Activated CD4-positive, alpha-beta T cell treated with anti-CD3 and anti-CD28 coated beads, Interleukin-2, amount 50 U/mL, for 1 hour (primary cell): ENCODE measurements at places on chromosomes 12 and 14.

- DNase-seq, result no peak
Measured at GRCh38 chr12:117502233-117502632, 140.8 kb upstream of the NOS1 start.

GRCh38 chr14:31196839-31197492 lies 10.6 kb downstream of the HECTD1 start:
- DNase-seq, result no peak

DNA sequence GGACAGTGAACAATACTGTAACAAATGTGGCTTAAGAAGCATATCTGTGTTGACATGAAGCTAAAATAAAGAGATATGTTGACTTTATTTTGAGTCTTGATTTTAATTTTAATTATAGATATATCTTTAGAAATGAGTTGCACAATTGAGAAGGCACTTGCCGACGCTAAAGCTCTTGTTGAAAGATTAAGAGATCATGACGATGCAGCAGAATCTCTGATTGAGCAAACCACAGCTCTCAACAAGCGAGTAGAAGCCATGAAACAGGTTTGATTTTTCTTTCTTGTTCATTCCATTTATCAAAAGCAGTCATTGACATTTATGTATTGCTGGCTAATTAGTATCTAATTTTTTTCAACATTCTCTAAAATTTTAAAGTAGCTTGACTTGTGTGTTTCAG lies 15.8 kb downstream of the FGFR1OP2 start:
- no peak for DNase-seq

DNA sequence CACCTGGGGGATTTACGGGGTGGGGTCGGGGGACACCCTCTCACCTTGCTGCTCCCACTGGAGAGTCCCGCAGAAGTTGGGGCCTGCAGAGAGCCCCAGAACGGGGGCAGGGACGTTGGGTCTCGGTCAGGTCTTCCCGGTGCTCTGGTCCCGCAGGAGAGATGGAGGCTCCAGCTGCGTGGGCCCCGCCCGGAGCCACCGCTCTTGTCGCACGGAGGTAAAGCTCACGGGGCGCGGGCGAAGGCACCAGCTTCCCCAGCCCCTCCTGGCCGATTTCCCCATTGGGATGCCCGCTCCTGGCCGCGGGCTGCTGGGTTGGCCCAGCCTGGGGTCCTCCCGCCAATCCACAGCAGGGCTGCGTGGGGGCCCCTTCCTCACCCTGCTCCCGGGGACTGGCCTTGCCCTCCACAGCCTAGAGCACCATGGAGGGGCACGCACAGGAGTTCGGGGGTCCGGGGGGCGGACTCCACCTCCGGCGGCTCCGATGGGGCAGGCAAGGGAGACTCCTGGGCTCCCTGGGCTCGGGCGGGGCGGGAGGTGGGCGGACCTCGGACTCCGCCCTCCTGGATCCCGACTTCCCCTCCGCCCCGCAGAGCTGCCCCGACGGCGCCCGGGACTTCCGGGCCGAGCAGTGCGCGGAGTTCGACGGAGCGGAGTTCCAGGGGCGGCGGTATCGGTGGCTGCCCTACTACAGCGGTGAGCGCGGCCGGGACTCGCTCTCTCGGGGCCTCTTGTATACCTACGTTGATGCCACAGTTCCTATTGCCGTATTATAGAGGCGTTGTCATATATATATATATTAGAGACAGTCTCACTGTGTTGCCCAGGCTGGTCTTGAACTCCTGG lies 8.4 kb downstream of the PAPLN start:
- peak; percentile 22 for DNase-seq

- no peak for DNase-seq
Measured at GRCh38 chr12:76080017-76080728, 4.3 kb downstream of the NAP1L1 start.

DNA sequence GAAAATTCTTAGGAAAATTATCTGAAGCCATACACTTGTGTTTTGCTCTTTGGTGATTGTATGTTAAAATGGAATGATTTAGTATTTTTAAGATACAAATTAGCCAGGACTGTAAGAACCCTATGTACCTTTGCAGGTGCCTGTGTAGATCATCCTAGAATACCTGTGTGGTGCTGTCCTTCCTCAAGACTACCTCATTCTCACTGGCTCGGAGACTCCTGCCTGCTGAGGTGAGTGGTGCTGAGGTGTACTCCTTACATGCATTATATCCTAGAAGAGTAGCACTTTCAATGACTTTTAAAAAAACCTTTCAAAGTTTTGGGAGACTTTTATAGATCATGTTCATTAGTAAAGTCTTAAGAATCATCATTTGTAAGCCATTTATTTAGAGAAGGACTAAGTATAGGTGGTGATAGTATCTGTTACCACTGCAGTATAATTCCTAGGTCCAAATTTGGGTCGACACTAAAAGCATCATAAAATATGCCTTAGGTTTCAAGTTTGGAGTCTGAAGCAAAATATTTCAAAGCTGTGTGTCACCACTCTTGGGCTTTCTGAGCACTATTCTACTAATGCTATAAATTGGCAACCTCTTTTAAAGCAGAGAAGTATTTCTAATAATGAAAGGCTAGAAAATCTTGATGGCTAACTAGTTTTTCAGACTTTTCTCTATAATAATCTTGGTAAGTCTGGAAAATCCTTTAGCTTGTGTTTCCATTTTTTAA lies 36.6 kb downstream of the RASSF8 start:
- DNase-seq, result no peak
